ENCODE measurements at places on chromosomes 16 and 17.
A peak's percentile ranks its signal among the peaks of the same experiment; 100 is the strongest.

DNA sequence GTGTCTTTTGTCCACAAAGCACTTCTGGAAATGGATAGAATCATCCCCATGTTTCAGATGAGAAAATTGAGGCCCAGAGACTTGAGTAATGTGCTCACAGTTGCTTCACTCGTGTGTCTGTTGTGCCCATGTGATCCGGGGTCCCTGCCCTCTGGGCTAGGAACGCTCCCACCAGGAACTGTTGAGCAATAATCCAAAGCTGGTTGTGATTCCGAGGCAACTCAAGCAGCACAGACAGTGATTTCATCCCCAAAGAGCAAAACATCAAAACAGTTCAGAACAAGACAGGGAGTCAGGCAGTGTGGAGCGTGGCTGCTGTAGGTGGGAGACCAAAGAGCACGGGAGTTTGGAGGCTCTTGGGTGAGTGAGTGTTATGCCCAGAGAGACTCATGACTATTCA, 205.0 kb upstream of the ASIC2 start:
- no peak for DNase-seq

DNA sequence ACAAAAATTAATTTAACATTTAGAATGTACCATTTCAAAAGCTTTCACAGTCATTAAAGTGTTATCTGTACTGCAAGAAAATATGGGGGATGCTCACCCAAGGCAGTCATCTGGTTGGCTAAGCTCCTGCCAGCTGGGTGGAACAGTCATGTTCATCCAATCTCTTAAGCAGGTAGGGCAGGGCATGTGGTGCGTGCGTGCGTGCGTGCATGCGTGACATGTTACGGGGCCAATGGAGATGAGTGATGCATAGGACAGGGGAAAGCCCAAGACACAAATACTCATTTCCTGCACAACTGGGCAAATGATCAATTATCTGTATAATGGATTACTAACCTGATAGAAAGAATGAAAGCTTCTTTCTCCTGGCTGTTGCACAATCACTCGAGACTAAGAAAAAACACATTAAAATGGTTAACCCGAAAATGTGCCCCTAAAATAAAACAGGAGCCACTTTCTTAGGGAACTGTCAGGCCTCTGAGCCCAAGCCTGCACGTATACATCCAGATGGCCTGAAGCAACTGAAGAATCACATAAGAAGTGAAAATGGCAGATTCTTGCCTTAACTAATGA, 104.4 kb downstream of the MYO1D start:
- DNase-seq, result no peak

DNA sequence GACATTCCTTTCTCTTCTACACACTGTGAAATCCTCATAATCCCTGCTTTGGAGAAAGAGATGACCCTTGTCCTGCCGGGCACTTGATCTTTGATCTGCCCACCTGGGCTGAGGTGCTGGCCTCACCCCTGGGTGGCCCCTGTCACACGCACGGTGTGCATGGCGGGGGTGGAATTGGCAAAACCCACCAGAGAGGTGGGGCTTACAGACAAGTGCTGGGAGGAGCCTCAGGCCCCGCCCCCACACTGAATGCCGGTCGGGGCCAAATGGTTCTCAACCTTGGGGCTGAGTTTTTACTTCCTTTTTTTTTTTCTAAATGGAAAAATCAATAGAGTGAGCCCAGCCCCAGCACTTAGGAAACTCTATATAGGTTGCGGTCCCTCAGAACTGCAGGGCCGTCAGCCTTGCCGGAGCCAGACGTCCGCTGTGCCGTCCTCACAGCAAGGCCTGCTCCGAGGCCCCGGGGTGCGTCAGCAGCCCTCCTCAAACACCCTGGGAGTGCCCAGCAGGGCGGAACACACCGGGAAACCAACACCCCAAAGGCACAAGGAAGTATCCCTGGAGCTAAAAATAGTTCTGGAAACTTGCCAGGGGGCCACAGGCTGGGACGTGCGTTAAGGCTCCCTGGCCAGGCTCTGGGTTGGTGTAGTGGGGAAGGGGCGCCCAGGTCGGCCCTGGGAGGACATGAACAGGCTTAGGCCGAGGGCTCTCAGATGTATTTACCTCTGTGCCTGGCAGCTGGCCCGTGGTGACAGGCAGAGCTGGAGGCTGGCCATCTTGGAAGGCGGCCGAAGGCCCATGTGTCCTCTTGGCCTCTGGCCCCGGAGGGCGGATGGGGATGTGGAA, 11.0 kb downstream of the GPRC5C start:
- peak; percentile 90 for DNase-seq

DNA sequence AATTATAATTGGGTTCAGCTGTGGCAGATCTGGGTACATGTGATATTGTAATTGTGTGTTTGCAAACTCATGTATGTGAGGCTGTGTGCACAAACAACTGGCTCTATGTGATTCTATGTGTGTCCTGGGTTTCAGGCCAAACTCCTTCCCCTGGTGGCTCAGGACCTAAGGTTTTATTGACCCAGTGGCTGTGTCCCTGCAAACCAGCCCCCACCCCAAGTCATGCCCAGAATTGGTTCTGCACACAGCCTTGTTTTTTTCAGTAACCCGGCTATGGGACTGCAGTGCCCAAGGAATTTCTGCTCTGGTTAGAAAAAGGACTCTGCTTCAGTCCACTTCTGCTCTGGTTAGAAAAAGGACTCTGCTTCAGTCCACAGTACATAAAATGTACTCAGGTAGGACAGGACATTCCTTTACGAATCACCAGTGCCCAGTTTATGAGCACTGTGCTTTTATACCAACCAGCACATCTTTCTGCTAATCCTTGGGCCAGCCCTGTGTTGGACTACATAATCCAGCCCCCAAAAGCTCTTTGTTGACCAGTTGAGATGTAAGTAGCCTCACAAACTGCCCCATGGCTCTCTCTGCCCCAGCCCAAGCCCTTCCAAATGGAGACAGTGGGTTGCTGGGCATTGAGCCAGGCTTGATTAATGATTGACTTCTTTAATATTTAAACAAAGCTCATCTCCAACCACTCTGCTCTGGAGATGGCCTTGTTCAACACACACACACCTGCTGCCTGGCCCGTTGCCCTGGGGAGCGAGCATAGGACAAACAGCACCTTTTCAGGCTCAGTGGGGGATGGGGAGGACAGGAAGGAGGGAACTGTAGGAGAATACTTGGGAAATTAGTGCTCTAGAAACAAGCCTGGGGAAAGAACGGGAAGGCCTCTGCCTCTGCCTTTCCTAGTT, 2.9 kb upstream of the KCNH6 start:
- DNase-seq, result peak; percentile 36

GRCh38 chr17:21285164-21286065, 904 bp downstream of the MAP2K3 start:
- DNase-seq, result peak; percentile 69

- no peak for DNase-seq
These were observed 30.9 kb upstream of the CES5A start for GRCh38 chr16:55906123-55906522.

DNA sequence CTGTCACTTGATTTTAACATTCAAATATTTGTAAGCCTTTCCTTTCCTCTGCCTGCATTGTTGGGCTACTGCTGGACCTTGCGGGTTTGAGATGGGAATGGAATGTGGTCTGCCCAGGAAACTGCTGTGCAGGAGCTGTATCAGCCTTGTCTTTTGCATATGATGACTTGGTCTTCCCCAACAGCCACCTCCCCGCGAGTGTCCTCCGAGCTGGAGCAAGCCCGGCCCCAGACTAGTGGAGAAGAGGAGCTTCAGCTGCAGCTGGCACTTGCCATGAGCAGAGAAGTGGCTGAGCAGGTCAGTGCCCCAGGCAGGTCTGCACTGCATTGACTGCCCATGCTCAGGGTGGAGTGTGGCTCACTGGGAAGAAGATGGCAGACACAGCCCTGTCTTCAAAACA, 52.8 kb downstream of the B9D1 start:
- no peak for DNase-seq

DNA sequence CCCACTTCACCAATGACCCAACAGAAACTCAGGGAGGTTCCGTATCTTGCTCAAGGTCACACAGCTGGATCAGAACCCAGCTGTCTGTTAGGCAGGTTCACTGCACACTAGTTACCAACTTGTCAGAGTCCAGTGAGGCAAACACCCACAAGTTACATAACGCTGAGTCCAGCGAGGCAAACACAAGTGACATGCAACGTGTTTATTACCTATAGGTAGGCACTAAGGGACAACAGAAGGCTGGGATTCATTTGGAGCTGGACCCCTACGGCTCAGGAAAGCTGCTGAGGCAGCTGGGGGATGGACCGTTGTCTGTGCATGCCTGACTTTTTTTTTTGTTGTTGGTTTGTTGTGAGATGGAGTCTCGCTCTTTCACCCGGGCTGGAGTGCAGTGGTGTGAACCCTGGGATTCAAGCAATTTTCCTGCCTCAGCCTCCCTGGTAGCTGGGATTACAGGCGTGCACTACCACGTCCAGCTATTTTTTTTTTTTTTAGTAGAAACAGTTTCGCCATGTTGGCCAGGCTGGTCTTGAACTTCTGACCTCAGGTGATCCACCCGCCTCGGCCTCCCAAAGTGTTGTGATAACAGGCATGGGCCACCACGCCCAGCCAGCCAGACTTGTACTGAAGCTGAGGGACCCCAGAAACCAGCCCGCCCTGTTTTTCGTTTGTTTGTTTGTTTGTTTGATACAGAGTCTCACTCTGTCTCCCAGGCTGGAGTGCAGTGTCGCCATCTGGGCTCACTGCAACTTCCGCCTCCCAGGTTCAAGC, 1.9 kb upstream of the RSAD1 start:
- no peak for DNase-seq

- no peak for DNase-seq
These were observed 142.3 kb downstream of the RGS9 start for GRCh38 chr17:65279456-65279855.

DNA sequence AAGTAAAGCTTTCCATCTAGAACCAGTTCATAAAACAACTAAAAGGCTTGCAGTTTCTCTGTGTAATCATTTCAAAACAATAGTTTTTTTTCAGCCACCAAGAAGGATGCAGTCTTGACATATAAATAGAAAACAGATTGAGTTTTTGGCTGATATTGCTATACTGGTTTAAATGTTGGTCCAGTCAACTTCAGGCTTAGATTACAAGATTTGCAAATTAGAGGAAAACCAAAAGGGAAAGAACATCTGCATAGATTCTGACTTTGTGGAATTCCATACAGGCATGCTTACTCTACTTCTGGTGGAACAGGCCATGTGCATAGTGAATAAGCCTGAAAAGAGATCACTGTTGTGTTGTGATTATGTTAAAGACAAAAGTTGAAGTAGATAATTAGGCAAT, 150.3 kb downstream of the BCAS3 start:
- DNase-seq, result no peak

DNA sequence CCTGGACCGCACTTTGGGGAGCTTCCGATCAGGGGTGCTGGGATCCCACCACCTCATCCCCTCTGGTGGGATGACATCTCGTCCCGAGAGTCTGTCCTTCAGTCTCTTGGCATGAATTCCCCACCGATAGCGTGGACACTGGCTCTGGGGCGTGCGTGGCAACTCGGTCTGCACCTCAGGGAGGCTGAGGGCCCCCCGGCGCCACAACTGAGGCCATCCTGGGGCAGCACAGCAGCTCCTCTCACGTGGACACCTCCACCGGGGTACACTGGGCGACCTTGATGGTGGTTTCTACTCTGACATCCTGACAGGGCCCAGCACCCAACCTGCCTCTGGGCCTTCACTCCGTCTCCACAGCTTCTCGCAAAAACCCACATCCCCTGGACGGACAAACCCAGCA, 8.6 kb downstream of the PDIA2 start:
- no peak for DNase-seq

- DNase-seq, result peak; percentile 76
These were observed 73.7 kb downstream of the RAI1 start for GRCh38 chr17:17754719-17755686.

DNA sequence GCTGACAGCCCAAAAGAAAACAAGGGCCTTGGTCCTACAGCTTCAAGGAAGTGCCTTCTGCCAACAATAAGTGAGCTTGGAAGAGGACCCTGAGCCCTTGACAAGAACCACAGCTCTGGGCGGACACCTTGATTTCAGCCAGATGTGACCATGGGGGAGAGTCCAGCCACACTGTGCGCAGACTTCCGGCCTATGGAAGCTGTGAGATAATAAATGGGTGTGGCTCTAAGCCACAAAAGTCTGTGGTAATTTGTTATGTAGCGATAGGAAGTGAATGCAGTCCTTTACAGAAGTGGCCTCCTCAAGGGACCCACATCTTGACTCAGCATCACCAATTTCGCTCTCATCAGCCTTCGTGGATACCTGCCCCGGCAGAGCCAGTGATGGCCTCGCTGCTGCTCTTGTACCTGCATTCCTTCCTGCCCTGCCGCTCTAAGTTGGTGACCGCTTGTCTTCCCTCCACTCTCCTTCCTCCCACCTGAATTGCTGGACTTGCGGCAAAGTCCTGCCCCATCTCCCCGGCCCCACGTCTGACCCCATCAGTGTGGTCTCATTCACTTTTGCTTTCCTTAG, 29.3 kb downstream of the PRSS54 start:
- DNase-seq, result no peak

- DNase-seq, result no peak
These were observed 40.9 kb upstream of the RBFOX3 start for GRCh38 chr17:79651761-79652160.

DNA sequence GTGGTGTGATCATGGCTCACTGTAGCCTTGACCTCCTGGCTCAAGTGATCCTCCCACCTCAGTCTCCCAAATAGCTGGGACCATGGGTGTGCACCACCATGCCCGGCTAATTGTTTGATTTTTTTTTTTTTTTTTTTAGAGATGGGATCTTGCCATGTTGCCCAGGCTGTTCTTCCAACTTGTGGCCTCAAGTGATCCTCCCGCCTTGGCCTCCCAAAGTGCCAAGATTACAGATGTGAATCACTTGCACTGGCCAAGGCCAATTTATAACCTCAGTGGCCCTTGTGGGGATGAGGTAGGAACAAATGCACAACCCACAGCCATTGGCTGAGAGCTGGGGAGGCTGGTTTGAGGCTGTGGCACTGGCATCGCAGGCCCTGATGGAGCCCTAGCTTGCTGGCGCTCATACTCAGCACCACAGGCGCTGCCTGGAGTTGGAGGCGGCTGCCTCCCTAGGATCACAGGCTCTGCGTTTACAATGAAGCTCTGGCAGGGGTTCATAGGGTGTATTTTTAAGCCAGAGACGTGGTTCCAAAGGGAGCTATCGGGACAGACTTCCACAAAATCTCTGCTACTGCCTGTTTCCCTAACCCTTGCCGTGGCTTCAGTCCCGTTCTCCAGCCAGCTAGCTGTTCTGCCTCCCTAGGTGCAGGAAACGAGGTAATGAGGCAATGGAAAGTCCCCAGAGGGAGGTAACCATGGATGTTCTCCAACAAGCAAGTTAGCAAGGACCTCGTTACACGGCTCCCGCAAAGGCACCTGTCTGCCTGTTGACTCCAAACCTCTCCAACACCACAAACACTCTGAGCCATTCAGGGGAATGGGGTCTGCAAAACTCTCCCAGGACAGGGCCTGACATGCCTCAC, 2.9 kb downstream of the ABCA3 start:
- DNase-seq, result no peak

DNA sequence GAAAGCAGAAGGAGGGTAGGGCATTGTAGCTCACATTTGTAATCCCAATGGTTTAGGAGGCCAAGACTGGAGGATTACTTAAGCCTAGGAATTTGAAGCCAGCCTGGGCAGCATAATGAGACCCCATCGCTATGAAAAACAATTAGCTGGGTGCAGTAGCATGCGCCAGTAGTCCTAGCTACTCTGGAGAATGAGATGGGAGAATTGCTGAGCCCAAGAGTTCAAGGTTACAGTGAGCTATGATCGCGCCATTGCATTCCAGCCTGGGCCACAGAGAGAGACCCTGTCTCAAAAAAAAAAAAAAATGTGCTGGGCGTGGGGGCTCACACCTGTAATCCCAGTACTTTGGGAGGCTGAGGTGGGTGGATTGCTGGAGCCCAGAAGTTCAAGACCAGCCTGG, 5.0 kb downstream of the ATF7IP2 start:
- DNase-seq, result no peak
